ENCODE measurements at places on chromosomes 1 and 21.

DNA sequence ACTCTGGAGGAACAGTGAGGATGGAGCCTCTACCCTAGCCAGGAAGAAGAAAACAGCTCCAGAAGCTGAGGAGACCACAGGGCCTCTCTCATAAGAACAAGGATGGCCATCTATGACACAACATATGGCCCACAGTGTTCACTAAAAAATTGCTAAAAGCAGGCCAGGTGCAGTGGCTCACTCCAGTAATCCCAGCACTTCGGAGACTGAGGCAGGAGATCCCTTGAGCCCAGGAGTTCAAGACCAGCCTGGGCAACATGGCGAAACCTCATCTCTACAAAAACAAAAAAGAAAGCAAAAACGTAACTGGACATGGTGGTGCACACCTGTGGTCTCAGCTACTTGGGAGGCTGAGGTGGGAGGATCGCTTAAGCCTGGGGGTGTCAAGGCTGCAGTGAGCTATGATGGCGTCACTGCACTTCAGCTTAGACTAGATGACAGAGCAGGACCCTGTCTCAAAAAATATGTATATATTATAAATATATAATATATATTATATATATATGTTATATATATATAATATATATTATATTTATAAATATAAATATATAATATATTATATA is 103.1 kb downstream of the TOMM20 start:
- H3K27me3 ChIP-seq = no peaks in the 10 kb centered on the region
- no peak overlapping the region for H3K27ac ChIP-seq
- no peaks in the 10 kb centered on the region for H3K4me1 ChIP-seq
- H3K36me3 ChIP-seq = no peaks in the 10 kb centered on the region
- DNase-seq = no peak
- H3K4me3 ChIP-seq = no peak overlapping the region

GRCh38 chr21:44088401-44088780 is 18.8 kb upstream of the PWP2 start:
- H3K27ac ChIP-seq = no peak overlapping the region
- DNase-seq = no peak
- H3K4me1 ChIP-seq = no peaks in the 10 kb centered on the region
- peaks cover 45% of the 10 kb centered on the region for H3K36me3 ChIP-seq
- no peaks in the 10 kb centered on the region for H3K27me3 ChIP-seq
- H3K4me3 ChIP-seq = no peak overlapping the region

GRCh38 chr1:41661428-41662060 is 177.1 kb upstream of the EDN2 start:
- H3K27me3 ChIP-seq = no peaks in the 10 kb centered on the region
- H3K4me1 ChIP-seq = peaks cover 21% of the 10 kb centered on the region
- H3K27ac ChIP-seq = peak overlapping the region; percentile 57
- peak; percentile 41 for DNase-seq

GRCh38 chr1:102191723-102192122 is 195.0 kb upstream of the OLFM3 start:
- no peaks in the 10 kb centered on the region for H3K36me3 ChIP-seq
- H3K4me1 ChIP-seq = peaks cover 29% of the 10 kb centered on the region
- H3K4me3 ChIP-seq = no peak overlapping the region

- DNase-seq = peak; percentile 84
- peak within 1 kb of the TSS; percentile 97 for H3K27ac ChIP-seq
- H3K27me3 ChIP-seq = no peaks in the 10 kb centered on the region
- peak within 1 kb of the TSS; percentile 94 for H3K4me3 ChIP-seq
- H3K4me1 ChIP-seq = peaks cover 48% of the 10 kb centered on the region
- no peaks in the 10 kb centered on the region for H3K36me3 ChIP-seq
Measured at GRCh38 chr1:150974580-150975478, at the start of gene CERS2. Gene CERS2, minus strand, starts transcription at chr1:150974835. Its CDS starts 5,745 bp downstream, at chr1:150969090.

Measured in A673 (cell line).